Hepatic stellate cell (primary cell): ENCODE measurements at places on chromosomes 11 and 22.
A peak's percentile ranks its signal among the peaks of the same experiment; 100 is the strongest.

GRCh38 chr22:46815896-46816731 is 53.7 kb downstream of the TBC1D22A start:
- peak; percentile 51 for DNase-seq

- DNase-seq: peak; percentile 55
These were observed 30.4 kb downstream of the PAAF1 start for GRCh38 chr11:73907191-73907590.

DNA sequence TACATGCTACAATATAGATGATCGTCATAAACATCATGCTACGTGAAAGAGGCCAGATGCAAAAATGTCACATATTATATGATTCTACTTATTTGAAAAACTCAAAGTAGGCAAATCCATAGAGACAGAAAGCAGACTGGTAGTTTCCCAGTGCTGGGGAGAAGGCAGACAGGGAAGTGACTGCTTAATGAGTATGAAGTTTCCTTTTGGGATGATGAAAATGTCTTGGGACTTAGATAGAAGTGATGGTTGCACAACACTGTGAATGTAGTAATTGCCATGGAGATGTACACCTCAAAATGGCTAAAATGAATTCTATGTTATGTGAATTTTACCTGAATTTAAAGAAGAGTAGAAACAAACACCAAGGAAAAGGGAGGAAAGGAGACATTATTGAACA is 45.2 kb upstream of the EHF start:
- no peak for DNase-seq

GRCh38 chr11:68374531-68374930 is 62.1 kb downstream of the LRP5 start:
- peak; percentile 34 for DNase-seq

- no peak for DNase-seq
These were observed 26.8 kb downstream of the MYH9 start for GRCh38 chr22:36360871-36361383.
